Activated CD4-positive, alpha-beta T cell treated with anti-CD3 and anti-CD28 coated beads, Interleukin-2, amount 50 U/mL, for 24 hours (primary cell): ENCODE measurements at places on chromosomes 4 and X.

- no peak for DNase-seq
These were observed 99.0 kb upstream of the OTUD4 start for GRCh38 chr4:145279122-145279960.

DNA sequence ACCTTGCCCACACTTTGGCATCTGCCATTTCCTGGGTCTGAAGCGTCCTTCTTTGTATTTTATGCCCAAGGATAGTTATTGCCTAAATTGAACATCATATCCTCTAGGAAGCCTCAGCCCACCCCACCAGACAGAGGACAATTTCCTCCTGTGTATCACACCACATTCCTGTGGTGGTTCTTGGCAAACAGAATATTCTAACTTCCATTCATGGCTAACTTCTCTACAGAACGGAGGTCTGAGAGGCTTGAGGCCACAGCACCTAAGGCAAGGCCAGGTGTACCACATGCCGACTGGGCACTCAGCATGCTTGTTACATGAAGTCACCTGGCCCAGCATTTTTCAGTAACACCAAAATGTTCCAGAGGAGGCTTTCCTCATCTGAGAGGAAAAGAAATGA lies 42.4 kb downstream of the CD99L2 start:
- DNase-seq = no peak

DNA sequence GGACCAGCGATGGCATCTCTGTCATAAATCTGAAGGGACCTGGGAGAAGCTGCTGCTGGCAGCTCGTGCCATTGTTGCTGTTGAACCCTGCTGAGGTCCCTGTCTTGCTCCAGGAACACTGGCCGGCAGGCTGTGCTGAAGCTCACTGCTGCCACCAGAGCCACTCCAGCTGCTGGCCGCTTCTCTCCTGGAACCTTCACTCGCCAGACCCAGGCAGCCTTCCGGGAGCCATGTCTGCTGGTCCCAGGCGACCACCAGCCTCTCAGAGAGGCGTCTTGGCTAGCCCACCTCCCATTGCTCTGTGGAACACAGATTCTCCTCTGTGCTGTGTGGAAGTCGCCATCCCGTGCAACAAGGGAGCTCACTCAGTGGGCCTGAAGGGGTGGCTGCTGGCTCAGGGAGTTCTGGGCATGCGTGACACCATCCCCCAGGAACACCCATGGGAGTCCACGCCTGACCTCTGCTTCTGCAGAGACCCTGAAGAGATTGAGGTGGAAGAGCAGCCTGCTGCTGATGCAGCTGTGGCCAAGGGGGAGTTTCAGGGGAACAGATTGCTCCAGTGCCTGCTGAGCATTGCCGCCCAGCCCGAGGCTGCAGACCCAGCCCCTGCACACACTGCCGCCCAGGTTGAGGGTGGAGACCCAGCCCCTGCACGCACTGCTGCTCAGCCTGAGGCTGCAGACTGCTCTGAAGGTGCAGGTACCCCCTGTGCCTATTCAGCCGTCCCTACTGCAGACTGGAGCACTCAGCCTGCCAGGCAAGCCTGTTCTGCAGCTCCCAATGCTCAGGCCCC lies 33.1 kb upstream of the CYP4V2 start:
- DNase-seq = no peak

DNA sequence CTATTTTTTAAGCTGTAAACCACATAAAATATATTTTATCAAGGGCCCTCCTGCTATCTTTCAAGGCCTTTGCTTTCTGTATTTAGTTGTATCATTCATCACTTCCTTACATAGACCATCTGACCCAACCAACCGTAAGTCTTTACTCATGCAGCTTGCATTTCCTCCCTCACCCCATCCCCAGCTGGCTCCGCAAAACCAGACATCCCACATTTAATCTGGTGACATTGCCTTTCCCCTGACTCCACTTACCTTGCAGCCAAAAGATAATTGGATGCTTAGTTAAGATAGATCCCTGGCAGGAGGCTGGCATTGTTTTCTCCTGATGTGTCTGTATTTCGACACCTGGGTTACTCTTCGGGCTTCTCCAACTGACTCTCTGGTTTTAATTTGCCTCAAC lies 183.7 kb upstream of the LDB2 start:
- no peak for DNase-seq

GRCh38 chr4:87555773-87556619 lies 26.8 kb upstream of the SPARCL1 start:
- no peak for DNase-seq

DNA sequence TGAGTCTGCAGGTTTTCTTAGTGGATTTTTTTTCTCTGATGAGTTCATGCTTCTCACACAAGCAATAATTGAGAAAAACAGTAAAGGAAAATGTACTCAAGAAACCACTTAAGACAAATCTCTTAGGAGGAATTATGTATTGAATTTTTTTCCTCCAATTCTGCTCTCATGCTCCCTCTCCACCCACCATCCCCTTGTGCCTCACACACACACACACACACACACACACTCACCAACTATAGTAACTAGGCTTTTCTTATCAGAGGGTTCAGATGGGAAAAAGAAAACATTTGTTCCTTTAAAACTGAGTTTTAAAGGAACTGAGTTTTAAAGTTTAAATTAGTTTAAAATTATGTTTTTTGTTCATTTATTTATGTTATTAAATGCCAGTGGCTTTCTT lies 47.0 kb upstream of the ANXA10 start:
- no peak for DNase-seq

DNA sequence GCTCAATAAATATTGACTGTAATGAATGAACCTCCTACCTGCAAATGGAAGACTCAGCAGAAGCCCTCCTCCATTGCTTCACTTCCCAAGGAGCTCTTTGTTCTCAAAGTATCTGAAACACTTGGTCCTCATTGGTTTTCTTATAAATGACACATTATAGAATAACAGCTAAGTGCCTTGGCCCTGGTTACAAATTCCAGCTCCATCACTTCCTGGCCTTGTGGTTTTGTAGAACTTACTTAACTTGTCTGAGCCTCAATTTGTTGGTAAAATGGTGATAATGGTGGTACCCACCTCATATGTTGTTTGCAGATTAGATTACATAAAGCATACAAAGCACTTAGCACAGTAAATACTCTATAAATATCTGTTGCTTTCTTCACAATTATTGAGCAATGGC lies 25.2 kb upstream of the SMIM20 start:
- no peak for DNase-seq

DNA sequence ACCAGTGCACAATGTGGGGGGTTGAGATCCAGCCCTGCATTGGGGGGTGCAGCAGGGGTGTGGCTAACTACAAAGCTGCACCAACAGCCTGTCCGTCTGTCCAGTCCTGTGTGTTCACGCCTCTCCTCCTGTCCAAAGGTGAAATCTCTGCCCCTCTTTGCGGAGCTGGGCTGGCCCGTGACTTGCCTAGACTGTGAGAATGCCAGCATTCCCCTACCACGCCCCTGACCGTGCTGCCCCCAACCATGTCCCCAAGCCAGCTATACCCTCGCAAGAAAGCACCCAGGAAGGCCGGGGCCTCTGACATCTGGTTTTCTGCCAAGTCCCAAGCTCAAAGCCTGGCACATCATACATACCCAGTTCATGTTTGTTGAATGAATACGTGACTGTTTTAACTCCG lies 19.2 kb downstream of the ZFYVE28 start:
- no peak for DNase-seq

GRCh38 chr4:76301068-76301774 lies 5.3 kb upstream of the STBD1 start:
- no peak for DNase-seq

DNA sequence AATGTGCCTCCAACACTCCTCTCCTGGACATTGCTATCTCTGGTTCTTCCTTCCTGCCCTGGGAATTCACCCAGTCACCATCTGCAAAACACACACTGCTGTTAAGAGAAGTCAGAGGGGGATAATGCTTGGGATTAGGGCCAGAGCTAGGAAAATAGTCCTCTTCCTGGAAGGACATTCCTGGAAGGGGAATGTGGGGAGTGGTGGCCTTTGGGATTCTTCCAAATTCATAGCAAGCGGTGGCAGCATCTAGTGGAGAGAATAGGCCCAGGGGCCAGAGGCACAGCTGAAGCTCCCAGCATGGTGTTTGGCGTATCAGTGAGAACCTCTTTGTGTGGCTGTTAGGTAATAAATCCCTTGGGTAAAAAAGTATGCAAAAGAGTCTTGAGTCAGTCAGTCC lies 34.3 kb downstream of the SHROOM4 start:
- no peak for DNase-seq

DNA sequence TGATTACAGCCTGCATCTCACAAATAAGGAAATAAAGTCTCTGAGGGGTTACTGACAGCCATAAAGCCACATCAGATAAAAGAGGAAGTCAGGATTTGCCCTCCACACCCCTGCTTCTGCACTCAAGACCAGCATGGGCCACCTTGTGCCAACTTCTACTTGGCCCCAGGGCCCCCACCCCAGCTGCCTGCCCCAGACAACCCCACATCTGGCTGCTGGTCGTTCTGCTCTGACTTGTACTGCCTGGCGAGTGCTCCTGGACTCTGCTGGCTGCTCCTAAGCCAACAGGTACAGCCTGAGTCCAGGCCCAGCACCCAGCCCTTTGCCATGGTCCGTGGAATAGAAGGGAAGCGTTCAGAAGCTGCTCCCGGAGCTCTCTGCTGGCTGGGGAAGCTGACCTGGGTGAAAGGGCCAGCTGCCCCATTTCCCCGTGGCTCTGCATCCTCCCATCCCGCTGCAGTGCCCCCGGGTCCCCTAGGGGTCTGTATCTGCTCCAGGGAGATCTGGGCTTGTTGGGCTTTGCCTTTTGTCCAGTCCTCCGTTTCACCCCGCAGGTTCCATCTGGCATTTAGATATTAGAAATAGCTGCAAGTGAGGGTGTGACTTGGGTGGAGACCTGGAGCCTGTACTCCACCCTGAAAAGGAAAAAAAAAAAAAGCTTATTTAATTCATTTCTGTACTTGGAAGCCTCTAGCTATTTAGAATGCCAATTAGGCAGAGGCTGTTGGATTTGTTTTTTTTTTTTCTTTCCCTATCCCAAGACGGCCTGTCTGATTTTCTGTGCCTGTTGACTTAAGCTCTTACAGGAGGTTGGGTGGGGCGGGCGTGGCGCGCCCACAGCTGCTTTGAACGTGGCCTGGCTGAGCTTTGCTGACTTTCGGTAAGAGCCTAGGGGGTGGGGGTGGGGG lies 194.7 kb downstream of the PTTG2 start:
- DNase-seq = no peak

DNA sequence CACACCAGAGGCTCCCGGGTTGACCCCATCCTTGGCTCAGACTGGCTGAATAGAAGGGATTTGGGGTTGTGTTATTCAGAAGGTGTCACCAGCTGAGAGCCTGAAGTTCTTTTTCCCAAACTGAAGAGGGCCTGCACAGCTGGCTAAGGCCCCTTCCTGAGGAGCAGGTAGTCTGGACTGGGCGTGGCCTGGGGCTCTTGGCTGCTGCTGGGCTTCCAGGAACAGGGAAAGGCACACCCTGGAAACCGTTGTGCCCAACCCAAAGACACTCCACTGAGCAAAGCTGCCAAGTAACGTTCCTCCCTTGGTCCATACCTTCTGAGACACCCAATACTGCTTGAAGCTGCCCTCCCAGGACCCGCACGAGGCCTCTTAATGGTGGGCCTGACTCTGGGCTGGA lies 8.3 kb upstream of the CXCR3 start:
- no peak for DNase-seq

- no peak for DNase-seq
These were observed 40.9 kb downstream of the COX18 start for GRCh38 chr4:73028621-73029020.

DNA sequence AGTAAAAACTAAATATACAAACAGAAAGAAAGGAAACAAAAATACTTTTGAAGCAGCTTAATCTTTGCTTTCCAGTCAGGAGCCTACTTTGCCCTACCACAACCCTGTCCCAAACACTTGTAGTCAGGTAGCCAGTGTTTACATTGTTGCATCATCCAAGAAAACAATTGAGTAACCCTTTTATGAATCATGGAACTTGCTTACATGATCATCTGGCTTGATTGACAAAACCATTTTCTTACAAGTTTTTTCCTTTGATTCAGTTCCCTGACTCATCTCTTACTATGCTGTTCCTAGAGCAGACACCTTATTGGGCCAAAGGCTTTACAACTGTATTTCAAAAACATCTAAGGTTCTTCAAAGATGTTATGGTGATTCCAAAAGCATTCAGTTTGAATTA lies 740.1 kb downstream of the KLHL13 start:
- no peak for DNase-seq

GRCh38 chr4:99052902-99053301 lies 35.7 kb downstream of the ADH5 start:
- no peak for DNase-seq

DNA sequence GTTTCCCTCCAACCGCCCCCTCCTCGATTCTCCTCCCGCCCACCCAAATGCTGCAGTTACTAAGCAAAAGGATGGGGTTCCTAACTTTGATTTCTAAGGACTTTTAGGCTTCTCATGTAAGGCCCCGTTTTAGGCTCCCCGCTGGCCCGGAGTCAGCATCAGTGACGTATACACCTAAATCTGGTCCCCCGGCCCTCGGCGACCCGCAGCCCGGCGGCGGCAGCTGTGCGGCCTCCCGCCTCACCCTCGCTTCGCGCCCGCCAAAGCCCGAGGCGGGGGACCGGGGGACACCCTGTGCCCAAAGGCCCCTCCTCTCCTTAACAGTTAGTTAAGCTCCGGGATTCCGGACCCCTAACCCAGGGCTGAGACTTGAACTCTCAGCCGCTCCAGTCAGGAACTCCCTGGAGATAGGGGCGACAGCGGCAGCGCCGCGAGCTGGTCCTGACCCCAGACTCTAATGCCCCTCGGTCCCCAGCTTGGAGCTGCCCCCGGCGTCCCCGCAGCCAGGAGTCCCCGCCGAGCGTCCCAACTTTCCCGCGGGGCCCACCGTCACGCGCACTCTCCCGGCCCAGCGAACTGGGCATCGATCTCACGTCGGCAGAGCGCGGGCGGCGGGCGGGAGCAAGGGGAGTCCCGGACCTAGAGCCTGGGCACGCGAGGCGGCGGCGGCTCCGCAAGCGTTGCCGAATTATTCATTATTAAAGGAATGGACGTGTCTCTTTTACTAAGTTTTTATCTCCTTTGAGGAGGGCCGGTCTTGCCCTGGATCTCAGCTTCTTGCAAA lies 1.5 kb upstream of the NR3C2 start:
- DNase-seq = no peak

DNA sequence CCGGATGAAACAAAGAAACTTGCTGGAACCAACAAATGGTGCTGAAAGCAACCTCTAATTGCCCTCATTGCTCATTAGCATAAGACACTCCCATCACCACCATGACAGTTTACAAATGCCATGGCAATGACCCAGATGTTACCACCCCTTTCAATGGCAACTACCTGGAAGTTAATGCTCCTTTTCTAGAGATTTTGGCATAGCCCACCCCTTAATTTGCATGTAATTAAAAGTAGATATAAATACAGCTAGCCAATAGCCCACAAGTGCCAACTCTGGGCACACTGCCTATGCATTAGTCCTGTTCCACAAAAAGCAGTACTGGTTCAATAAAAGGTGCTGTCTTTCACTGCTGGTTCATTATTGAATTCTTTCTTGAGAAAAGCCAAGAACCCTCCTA lies 410.3 kb upstream of the PPP1R2C start:
- no peak for DNase-seq

GRCh38 chr4:168711197-168712140 lies 214.6 kb downstream of the PALLD start:
- no peak for DNase-seq
